Muscle of arm (tissue), 14 donors: ENCODE measurements at places on chromosomes 3 and 15.

DNA sequence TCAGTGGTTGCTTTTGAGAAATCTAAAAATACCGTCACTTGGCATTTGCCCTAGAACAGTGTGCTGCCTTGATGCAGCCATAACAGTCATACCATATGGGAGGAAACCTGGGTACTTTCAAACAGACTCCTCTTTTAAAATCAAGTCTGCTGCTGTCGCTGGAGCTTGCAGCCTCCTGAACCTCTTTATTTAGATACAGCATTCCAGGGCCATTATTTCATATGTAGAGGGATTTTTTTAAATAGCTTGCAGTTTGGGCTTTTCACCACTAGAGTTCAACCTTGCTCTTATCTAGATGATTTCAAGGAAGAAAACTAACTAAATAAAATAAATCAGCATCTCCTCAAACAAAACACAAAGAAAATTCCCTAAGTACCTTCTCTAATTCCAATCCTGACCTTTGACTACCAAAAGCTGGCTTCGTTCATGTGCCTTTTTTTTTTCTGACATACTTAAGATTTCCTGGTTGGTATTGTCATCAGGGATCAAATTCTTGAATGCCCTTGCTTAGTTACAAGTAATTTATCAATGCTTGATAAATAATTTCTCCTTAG, 111.6 kb downstream of the KBTBD8 start:
- DNase-seq = peak; percentile 44

- DNase-seq = no peak
Observed at GRCh38 chr15:97867870-97868269, 92.6 kb upstream of the ARRDC4 start.

DNA sequence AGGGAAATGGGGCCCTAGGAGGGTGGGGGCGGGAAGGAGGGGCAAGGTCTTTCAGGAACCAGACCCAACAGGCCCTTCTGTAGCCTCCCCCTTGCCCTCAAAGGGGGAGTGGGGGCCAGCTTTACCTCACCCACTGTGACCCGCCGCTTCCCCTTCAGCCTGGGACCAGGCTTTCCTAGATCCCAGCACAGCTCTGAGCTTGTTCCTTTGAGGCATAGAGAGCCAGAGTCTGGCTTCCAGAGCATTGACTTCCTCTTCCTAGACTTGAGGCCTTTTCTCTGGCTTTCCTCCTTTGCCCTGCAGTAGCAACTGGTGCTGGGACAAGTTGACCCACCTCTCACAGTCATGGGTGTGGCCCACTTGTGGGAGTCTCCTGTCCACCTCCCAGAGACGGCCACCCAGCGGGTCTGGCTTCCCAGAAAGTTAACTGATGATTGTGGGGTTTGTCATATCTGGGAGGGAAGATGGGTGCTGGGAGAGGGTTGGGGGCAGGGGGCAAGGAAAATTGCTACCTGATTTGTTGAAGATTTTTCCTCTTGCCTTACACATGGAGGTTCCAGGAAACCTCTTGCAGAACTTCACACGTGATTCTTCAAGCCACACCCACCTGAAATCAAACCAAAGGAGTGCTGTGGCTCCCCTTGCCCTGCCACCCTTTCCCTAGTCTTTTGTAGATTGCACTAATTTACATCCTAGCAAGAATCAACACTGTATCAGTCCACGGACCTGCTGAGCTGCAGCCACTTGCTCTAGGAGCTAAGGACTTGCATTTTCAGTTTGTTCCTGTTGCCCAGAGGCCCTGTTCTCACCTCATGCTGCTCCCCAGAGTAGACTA, 4.1 kb upstream of the CHST14 start:
- no peak for DNase-seq

GRCh38 chr15:27868828-27869404, 230.2 kb downstream of the OCA2 start:
- DNase-seq = no peak

- peak; percentile 2 for DNase-seq
Observed at GRCh38 chr3:84601303-84601702, 357.5 kb upstream of the CADM2 start.

DNA sequence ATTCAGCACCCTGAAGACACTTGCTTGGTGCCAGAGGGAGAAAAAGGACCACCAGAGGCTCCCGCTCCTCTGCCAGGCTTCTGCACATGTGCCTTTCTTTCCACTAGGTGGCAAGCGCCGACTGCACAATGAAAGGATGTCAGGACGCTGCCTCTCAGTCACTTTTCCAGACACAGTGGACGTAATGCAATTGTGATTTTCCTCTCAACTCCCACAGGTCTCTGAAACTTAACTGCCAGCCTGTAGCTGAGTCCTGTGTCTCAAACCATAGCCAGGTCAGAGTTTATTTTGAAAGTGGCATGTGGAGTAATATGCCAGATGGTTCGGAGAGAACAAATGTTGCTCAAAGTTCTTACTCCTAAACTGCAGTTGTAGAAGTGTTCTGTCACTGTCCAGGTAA, 162.9 kb downstream of the ITPR1 start:
- DNase-seq = peak; percentile 64

DNA sequence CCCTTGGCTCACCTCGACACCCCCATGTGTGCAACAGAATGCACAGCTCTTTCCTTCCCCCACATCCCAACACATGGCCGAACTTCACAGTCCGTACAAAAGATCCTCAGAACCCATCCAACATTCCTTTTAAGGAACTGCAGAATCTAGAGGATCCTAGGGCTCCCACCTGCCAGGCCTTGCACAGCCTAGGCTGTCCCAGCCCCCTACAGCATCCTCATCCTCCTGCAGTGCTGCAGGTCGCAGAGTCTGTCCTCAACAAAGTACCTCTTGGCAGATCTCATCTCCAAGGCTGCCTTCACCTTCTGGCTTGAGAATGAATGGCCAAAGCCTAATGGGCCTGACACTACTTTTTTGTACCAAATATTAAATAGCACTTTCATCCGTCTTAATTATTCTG, 19.8 kb downstream of the PRR23E start:
- DNase-seq = no peak

- no peak for DNase-seq
Observed at GRCh38 chr3:16595778-16596177, 9.4 kb downstream of the DAZL start.

- no peak for DNase-seq
Observed at GRCh38 chr3:104906001-104906639, 460.6 kb upstream of the ALCAM start.

- DNase-seq = peak; percentile 30
Observed at GRCh38 chr3:158802409-158803268, 785 bp downstream of the MFSD1 start.

DNA sequence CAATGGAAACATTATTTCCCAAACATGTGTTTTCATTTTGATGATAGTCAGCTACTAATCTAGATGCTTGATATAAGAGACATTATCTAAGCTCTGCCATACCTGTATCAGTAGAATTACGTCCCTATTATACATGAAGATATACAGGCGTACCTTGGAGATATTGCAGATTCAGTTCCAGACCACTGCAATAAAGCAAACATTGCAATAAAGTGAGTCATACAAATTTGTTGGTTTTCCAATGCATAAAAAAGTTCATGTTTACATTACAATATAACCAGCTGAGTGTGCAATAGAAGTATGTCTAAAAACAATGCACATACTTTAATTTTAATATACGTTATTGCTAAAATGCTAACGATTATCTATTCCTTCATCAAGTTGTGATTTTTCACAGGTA, 236.0 kb upstream of the ZNF717 start:
- DNase-seq = no peak

DNA sequence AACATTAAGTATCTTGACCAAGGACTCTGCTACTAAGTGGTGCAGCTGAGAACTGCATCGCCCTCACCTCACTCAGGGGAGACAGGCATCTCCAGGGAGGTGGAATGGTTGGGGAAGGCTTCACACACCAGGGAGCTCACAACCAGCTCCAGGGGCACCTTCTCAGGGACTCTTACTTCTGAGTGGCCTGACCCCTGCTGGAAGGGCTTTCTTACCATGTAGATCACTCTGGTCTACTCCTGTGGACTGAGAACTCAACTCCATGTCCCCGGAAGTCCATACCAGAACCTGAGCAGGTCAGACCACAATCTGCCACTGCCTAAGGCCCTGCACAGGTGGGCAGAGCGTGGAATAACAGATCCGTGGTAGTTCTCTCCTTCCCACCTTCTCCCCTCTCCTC, 140.5 kb downstream of the TLE3 start:
- DNase-seq = no peak

- no peak for DNase-seq
Observed at GRCh38 chr3:73653877-73654276, 29.1 kb upstream of the PDZRN3 start.

DNA sequence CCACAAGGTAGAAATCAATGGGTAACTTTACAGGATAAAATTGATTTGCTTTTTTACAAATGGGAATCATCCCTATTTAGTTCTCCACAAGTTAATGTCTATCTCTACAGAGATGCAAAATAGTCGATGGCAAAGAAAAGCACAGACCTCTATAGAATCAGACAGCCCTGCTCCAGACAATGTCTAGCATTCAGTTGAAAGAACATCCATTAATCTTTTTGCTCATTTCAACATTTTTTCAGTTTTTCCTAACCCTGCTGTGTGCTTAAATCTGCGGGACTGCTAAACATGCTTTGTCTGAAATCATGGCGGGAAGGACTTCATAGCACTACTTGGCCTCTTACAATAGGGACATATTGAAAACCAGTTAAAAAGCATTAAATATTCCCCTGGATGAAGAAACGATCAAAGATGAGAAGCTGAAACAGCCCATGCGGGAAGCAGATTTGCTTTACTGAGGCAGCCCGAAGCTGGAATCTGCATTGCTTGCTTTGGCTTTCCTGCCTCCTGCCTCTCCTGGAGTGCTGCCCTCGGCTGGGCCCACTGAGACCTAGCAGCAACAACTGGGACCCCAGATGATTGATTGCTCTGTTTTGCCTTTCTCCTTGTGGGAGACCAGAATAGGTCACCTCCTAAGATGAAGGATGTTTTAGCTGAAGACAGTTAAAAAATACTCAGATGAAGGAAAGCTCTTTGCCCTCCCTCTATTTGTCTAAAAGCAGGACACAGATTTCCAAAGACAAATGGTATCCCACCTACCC, 38.5 kb upstream of the RASGRP1 start:
- DNase-seq = no peak

DNA sequence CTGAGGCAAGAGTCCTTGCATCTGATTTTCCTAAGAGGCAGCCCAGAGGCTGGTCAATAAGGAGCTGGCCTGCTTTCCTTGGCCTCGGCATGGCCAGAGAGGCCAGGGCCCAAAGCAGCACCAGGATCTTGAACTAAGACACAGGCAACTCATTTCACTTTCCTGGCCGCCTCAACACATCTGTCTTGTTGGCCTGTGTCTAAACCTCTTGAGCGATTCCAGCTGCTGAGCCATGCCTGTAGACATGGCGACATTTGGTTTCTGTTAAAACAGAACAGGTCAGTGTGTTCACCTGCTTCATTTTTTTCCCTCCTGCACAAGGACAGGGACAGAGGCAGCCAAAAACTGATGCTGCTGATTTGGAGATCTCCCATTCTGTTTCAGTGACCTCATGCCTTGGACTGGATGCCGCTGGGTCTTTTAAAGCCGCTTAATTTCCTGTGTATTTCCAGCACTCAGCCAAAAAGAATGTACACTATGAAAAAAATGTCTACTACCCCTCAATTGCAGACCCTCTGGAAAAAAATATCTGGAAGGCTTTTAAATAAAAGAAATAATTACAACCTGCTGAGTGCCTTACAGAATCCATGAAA, 266.6 kb upstream of the ICE2 start:
- peak; percentile 88 for DNase-seq

DNA sequence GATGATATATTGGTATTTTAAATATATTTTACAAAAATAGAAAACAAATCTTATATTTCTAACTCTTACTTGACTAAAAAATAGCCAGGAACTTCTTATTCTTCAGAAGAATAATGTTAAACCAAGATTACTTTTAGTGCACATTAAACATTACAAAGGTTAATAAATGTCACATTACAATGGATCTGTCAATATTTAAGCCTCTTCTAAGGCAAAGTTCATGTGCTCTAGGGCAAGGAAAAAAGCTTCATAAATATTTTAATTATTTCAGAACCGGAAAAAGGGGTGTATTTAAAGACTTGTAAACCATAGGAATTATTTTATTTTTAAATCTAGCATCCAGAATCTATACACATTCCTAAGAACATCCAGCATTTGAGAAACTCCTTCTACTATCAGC, 166.9 kb upstream of the ROBO2 start:
- DNase-seq = no peak

DNA sequence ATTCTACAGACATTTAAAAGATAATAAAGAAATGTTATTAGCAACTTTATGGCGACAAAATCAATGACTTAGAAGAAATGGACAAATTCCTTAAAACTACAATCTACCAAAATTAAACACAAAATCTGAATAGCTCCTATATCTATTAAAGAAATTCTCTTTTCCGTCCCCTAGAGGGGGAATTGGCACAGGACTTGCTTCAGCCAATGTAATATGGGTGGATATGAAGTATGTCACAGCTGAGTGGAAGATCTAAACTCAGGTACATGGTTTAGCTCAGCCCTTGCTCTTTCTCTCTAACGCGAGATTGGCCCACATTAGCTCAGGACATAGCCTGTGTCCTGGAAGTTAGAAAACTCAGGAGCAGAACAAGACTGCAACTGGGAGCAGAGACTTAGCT, 79.3 kb downstream of the DNAH12 start:
- no peak for DNase-seq

DNA sequence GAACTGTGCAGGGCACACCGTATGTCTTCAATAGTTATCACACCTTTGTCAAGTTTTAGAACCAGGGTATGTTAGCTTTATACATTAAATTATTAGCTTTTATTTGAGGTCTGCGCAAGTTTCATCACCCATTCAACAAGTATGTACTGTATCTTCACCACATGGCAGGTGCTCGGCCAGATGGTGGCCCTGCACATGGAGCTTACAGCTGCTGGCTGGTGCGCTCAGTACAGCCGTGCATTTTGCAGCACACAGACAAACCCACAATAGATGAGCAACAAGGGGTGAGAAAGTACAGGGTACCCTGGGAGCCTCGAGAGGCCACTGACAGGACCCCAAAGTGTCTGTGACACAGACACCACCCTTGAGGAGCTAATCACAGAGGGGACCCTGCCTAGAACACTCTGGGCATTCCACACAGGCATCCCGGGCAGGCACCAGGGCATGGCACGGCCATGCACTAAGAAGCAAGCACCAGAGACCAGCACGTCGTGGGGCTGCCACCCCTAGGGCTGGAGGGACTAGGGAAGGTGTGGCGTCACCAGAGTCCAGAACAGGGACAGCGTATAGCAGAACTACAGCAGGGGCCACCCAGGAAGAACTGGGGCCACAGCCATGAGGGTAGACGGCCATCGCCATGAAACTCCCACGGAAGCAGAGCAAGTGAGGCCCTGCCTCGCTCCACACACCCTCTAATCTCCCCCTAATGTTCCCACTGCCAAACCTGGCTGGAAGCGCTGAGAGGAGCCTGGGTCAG, 27.4 kb downstream of the ZXDC start:
- DNase-seq = no peak

- no peak for DNase-seq
Observed at GRCh38 chr3:133117342-133117741, 79.2 kb downstream of the TMEM108 start.
